GM23338 (cell line): ENCODE measurements at places on chromosomes 1 and 21.

DNA sequence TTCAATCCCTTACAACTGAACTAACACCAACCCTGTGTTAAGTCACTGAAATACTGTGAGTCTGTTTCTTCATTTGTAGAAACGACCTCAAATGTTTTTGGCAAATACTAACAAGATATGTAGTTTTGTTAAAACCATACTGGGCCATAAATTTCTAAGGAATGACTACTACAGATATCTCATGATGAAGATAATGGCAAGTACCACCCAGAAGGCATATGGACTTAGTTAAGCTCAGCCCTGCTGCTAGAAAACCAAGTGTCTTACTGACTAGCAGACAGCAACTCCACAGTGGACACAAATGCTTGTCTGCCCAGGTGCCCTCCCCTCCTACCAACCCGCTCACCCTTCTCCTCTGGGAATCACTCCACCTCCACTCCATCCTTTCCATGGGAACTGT lies 44.5 kb upstream of the BMP8B start:
- DNase-seq, result no peak

DNA sequence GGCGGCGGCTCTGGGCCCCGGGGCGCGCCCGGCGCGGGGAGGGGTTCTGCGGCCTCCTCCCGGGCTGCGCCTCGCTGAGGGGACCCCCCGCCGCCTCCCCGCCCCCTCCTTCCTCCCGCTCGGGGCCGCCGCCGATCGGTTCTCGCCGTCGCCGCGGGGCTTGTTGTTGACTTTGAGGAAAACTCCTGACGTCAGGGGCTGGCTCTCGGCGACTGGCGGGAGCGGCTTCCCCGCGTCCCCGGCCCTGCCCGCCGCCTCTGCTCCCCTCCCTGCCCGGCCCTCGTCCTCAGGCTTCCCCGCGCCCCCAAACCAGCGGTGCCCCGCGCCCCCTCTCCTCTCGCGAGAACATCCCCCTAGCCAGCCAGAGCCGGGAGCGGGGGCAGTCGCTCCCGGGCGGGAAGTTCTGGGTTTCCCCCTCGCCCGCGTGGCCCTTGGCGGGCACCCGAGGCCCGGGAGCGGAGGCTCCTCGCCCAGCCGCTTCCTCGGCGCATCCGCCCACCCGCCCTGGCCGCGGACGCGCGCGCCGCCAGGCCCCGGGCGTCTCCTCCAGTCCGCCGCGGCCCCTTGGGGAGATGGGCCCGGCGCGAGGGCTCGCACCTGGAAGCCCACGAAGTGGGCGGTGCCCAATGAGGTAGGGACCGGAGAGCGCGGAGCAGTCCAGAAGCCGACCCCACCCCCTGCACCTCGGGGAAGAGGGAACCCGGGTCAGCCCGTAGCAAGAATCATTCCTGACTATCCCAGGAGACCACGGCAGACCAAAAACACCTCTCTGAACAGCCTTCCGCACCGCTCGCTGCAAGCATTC lies 611 bp upstream of the AKT3 start:
- DNase-seq, result peak; percentile 90

GRCh38 chr1:210360852-210361477 lies 32.3 kb downstream of the HHAT start:
- DNase-seq, result peak; percentile 60

GRCh38 chr1:921011-921837 lies 2.5 kb upstream of the SAMD11 start:
- DNase-seq, result peak; percentile 91

- no peak for DNase-seq
Observed at GRCh38 chr1:91124989-91125417, 103.2 kb upstream of the ZNF644 start.

DNA sequence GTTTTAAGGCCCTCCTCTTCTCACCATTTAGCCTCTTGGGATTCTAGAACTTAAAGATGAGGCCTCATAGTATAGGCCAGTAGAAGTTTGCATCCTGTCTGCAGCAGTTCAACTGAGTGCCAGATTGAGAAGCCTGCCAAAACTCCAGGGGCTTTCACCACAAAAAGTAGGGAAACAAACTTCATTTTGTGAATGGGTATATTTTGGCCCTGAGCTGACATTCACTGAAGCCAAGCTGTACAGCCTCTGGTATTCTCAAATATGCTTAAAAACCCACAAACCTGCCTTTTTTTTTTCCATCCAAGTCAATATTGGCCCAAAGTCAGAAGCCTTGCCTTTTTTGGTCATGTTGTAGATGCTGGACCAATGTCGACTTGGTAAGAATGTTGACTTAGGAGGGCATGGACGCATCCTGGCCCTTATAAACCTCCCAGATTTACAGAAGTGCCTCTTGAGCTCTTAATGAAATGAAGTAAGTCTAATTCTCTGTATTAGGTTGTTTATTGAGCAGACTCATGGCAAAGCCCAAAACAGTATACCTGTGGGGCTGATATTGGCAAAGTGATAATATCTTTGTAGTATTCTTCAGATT lies 337.5 kb downstream of the CHRM3 start:
- DNase-seq, result no peak

DNA sequence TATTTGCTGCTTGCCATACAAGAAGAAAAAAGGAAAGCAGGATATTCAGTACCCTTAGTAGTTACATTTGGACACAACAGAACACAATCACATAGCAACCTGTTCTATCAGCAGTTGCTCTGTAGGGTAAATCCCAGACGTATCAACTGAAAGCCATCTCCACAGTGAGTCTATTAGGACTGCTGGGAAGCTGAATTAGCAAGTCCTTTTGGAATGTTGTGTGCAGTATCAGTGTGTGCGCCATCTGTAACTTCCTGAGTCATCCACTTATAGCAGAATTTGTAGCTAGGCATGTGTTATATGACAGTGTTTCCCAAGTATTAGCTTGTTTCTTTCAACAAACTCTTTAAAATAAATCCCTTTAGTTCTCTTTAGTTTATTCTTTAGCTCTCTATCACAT lies 21.3 kb downstream of the CCDC30 start:
- no peak for DNase-seq

- peak; percentile 71 for DNase-seq
Observed at GRCh38 chr1:10541286-10541685, 66.5 kb downstream of the PEX14 start.

DNA sequence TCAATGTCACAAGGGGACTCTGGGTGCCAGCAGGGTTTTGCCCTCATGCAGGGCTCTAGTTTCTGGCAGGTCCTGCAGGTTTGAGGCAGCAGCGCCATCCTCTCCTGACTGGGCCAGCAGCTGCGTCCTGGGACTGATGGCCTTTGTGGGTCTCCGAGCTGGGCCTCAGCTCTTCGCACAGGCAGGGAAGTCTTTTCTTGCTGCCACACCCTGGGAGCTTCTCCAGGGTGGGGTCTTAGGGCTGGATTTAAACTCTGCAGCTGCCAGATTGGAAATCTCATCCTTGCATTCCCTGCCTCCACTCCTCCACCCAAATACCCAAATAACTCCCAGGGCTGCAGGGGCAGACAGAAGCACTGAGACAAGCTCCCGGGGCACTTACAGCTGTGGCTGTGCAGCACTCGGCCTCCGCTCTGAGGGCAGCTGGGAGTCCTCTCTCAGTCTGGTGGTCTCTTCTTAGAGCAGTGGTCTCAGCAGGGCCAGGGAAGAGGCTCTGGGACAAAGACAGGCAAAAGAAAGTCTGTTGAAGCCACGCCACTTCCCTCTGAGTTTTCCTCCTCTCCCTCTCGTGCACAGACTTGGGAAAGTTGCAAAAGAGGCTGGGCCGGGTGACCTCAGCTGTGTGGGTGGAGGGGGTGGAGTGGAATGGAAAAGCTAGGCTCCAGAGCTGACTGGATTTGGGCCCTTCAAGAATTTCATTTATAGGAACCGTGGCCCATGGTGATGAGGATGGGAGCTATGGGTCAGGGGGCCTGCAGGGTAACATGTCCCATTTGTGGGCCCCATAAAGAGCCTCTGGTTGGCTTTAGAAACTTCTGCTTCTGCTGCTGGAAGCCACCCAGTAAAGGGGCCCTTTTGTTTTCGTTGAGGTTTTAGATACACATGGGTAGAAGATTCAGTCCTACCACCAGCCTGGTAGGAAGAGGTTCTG lies at the start of gene RAB7B:
Gene RAB7B, minus strand, starts transcription at position 525 of the 931 bp plus-strand sequence. CDS start 9,260 bp downstream, outside the sequence.
- no peak for DNase-seq

GRCh38 chr1:105399716-105400115 lies 1650.0 kb downstream of the AMY1C start:
- no peak for DNase-seq

GRCh38 chr1:210653771-210654170 lies 325.1 kb downstream of the HHAT start:
- DNase-seq, result no peak

GRCh38 chr1:79190074-79190473 lies 183.5 kb upstream of the ADGRL4 start:
- no peak for DNase-seq

DNA sequence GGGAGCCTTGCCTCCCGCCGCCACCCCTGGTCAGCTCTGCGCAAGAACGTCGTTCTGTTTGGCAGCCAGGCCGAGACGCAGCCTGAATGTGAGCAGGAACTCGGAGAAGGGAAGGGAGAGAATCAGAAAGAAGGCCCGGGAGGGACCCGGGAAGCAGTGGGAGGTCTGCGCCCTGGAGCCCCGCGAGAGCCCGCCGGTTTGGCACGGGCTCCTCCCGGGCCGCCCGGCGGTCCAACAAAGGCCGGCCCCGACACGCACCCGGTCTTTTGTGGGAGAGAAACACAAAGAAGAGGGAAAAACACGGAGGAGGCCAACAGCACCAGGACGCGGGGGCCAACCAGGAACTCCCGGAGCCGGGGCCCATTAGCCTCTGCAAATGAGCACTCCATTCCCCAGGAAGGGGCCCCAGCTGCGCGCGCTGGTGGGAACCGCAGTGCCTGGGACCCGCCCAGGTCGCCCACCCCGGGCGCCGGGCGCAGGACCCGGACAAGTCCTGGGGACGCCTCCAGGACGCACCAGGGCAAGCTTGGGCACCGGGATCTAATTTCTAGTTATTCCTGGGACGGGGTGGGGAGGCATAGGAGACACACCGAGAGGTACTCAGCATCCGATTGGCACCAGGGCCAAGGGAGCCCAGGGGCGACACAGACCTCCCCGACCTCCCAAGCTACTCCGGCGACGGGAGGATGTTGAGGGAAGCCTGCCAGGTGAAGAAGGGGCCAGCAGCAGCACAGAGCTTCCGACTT lies 2.7 kb upstream of the OLIG2 start:
- DNase-seq, result peak; percentile 55

DNA sequence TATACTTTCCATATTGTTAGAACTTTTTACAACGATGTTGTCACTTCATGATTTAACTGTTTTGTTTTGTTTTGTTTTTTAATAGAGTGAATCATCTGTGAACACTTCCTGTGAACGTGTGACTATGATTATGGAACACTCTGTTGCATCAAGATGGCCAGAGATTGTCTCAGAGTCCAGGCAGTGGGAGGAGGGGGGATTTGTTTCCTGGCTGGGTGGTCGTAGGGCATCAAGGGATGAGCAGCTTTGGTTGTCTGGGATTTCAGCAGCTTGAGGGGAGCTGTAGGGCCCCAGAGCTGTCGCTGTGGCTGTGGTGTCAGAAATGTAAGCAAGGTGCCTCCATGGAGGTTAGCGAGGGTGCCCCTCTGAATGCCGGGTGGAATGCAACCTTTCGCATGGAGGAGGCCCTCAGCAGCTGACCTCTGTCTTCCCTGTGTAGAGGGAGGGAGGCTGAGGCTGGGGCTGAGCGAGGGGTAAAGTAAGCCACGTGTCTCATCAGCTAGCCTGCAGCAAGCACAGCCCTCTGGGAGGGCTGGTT lies 21.4 kb downstream of the NEK2 start:
- DNase-seq, result no peak
